ENCODE measurements at places on chromosomes 2 and 18. TPM values are rescaled to one million over a fixed set of nuclear protein-coding genes. Genes with fewer than 3 reads are reported as not detected.

GRCh38 chr2:62931536-62931935 is 119.1 kb upstream of the OTX1 start:
- no peak for DNase-seq

DNA sequence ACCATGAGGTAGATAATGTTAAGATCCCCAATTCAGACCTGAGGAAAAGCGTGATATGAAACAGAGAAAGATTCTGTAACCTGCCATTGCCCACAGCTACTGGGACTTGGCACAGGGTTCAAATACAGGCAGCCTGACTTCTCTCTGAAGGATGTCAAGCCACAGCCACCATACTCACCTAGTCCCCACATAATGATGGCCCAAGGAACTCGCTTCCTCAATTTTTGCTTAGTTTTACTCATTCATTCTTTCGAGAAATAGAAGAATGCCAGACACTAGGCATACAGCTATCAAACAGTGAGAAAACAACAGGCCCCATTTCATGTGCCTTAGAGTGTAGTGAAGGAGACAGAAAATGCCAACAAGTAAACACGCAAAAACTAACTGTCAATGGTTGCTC is 980 bp upstream of the SULT1C4 start:
- no peak for DNase-seq

GRCh38 chr2:111231532-111232252 is 111.0 kb downstream of the BCL2L11 start:
- DNase-seq, result no peak

DNA sequence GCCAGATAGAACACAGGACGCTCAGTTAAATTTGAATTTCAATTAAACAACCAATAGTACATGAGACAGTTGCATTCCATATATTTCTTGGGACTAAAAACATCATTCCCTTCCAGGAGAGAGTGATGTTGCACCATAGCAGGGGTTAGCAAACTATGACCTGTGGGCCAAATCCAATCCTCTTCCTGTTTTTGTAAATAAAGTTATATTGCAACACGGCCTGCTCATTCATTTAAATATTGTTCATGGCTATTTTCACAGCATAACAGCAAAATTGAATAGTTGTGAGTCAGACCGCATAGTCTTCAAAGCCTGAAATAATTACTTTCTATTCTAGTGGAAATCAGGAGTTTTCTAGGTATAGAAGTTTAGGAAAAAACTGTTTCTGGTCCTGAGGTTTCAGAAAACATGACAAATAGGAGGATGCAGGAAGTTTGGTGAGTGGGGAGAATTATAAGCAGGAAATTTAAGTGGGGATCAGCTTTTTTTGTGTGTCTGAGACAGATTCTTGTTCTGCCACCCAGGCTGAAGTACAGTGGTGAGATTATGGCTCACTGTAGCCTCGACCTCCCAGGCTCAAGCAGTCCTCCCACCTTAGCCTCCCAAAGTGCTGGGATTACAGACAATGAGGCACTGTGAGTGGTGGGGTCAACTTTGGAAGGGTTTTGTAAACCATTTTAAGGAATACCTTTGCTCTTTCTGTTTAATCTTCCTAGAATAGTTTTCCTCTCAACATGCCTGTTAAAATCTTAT is 131.5 kb downstream of the SOCS6 start:
- DNase-seq, result peak; percentile 74

- no peak for DNase-seq
Measured at GRCh38 chr18:48155856-48156255, 225.4 kb upstream of the SMAD2 start.

DNA sequence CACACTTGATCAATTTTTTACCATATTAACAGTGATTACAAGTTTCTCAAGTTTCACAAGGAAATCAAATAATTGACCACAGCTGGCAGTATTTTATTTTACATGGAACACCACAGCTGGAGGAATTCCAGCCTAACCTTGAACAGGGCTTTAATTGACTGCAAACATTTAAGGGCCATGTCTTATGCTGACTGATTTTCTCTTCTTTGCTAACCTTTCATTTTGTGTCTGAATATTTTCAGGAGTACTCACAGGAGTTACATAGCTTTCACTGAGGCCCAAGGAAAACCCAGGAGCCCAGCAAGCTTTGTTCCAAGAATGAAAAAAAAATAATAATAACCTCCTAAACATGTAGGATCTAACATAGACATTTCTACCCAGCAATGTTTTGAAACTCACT is 49.6 kb downstream of the FRZB start:
- DNase-seq, result no peak

- DNase-seq, result no peak
Measured at GRCh38 chr2:207228402-207228801, 62.7 kb upstream of the KLF7 start.

GRCh38 chr2:98020992-98021713 is 25.4 kb upstream of the TMEM131 start:
- DNase-seq, result no peak

GRCh38 chr2:59005836-59006615 is 764.9 kb upstream of the FANCL start:
- DNase-seq, result no peak

DNA sequence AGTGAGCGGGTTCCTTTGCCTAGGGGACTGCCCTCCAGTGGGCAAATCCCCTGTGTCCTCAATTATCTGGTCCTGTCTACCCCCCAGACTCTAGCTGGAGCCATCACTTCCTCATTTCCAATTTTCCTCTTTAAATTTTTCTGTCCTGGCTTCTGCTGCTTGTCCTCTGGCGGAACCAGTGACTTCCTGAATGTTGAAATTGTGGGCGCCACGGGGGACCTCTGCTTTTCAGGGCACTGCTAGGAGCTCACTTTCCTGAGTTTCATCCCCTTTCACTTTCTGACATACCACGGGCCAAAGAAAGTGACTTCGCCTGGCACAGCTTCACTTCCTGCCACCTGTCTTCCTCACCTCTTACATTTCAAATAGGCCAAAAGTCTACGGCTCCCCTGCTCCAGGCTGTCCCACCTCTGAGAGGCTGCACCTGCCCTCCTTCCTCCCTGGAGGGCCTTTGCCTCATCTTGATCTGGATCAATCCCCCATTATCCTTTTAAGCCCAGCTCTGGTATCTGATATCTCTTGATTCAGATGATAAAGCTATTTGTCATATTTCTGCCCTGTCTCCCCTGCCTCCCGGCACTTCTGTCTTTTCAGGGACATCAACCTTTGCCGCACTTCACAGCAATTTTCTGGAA is 1.4 kb upstream of the MARCO start:
- DNase-seq, result peak; percentile 93

LIPT1 gene
- 7.5 TPM for polyA plus RNA-seq

XIRP2 gene
- polyA plus RNA-seq, result not detected

CPLX4 gene
- not detected for polyA plus RNA-seq

FARSB gene
- 5.8 TPM for polyA plus RNA-seq

NAT8 gene
- not detected for polyA plus RNA-seq

Measured in CD14-positive monocyte (primary cell).